ENCODE measurements at places on chromosomes 4 and X. TPM values are rescaled to one million over a fixed set of nuclear protein-coding genes. Genes with fewer than 3 reads are reported as not detected.

Gene SLC9B1
- 3.5 TPM for total RNA-seq

Gene TMSB15C
- 2.1 TPM for total RNA-seq

- no peak for DNase-seq
These were observed 123.0 kb upstream of the PPP1R2C start for GRCh38 chrX:42900947-42901346.

DNA sequence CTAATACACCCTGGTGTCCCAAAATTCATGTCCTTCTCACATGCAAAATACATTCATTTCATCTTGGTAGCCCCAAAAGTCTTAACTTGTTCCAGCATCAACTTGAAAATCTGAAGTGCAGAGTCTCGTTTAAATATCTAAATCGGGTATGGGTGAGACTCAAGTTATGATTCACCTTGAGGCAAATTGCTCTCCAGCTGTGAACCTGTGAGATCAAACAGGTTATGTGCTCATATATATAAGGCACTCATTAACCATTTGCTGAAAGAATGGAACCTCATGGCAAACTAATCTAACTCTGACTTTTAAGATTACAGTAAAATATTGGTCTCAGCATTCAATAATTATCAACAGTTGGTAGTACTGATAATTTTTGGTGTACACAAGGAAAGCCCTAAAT lies 55.5 kb downstream of the PDLIM5 start:
- DNase-seq = no peak

- no peak for DNase-seq
These were observed 56.7 kb downstream of the PPP3CA start for GRCh38 chr4:101290654-101291053.

DNA sequence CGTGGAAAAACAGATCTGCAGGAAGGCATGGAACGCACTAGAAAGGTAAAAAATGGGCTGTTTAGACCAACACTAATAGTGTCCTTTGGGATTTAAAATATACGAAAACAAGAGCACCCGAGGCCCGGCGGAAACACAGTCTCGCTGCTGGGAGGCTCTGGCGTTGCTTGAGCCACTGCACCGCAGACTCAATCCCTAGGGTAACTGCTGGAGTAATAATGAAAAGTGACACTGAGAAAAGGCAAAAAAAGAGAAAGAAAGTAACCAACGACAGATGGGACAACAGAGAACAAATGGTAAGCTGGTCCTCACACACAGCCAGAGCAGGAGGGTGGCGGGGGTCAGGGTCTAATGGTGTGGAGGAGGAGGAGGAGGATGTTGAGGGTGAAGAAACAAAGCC lies 15.4 kb downstream of the IRAK1 start:
- no peak for DNase-seq

GRCh38 chrX:103453655-103454054 lies 65.6 kb downstream of the RAB40A start:
- no peak for DNase-seq

DNA sequence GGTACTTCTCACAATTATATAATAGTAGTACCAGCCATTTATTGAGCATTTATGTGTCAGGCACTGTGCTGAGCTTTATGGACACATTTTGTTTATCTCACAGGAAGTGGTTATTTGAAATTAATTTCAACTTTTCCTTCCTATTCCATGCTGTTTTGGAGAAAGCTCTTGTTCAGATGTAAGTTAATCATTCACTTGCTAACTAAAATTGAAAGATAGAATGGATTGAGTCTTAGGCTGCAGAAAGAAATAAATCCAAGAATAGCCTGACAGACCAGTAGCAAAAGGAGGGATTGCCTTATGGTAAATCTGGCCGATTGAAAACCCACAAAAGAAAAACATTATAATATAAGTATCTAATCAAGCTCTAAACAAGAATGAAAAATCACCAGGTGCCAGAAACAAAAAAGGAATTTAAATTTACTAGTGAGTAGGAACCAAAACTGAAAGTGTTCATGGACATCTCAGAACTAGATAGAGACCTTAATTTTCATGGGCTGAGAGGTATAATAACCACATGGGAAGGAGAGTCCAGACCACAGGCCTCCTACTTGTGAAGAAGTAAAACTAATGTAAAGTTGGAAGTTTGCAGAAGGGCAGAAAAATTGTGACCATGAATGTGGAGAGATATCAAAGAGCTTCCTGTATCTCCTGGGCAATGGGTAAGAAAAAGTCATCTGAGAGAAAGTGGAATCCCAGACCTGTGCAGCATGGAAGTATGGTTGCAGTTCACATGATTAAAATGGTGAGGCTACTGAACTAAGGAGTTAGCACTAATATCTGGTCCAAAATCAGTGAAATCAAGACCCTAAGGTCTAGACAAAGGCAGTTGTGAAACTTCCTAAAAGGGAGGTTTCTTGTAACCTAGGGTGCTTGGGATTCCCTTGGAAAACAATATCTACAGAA lies 38.0 kb downstream of the RADX start:
- no peak for DNase-seq

Measured in activated naive CD4-positive, alpha-beta T cell treated with anti-CD3 and anti-CD28 coated beads for 36 hours (primary cell).